ENCODE measurements at places on chromosomes 2 and 18.

DNA sequence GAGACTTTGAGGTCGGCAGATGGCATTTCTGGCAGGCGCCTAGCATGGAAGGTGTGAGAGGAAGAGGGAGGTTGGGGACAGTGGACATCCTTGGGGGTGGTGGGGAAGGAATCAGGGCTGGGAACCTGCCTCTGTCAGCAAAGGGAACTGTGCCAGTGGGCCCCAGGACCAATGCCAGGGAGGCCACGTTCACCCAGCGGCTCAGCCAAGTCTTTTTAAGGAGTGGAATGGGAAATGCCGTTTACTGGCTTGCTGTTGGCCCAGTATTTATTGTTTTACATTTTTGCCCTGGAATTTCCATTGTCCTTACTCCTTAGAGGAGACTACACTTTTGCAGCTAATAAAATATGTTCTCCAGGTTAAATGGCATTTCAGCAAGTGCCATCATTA lies 135.2 kb downstream of the MCFD2 start:
- no peak for DNase-seq

- DNase-seq: no peak
Measured at GRCh38 chr2:128003463-128003862, 24.4 kb downstream of the SAP130 start.

- DNase-seq: no peak
Measured at GRCh38 chr2:240759459-240759858, 60.6 kb downstream of the KIF1A start.

DNA sequence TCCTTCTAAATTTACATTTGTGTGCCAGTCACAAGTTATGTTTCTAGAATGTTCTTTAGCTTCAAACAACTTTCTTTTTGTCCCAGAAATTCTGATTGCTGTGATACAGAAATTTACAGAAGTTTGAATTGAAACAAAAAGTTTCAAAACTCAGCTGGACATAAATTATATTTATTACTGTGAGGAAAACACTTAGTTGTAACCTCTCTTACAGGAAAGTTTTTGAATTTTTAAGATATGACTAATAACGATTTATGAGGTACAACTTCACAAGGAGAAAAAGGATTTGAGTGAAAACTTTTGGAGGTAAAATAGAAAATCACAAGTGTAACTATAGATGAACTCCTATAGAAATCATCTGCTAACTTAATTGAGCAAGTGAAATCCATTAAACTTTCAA lies 205.3 kb downstream of the TMEM247 start:
- no peak for DNase-seq

GRCh38 chr2:107303964-107304363 lies 418.0 kb upstream of the ST6GAL2 start:
- no peak for DNase-seq

DNA sequence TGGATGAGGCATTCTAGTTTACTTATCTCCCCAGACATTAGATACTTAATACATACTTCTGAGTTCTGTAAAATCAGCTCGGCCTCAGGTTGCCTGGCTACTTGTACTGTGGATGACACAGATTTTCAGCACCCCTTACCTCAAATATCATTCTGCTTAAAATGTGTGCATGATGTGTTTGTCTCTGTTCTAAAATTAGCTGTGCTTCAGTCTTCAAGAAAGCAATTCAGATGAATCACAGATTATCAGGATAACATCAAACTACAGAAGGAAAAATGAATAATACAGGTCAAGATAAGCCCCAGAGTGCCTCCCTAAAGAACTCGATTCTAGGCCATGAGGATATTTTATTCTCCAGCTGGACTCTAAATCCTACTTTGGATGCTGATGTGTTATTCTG lies 21.3 kb upstream of the MAPRE2 start:
- DNase-seq: no peak

GRCh38 chr18:13409997-13410396 lies 191.4 kb downstream of the LDLRAD4 start:
- no peak for DNase-seq

GRCh38 chr2:68805025-68805424 lies 66.2 kb downstream of the BMP10 start:
- no peak for DNase-seq

GRCh38 chr2:105400138-105400540 lies 1.3 kb upstream of the FHL2 start:
- no peak for DNase-seq

GRCh38 chr2:8141079-8141707 lies 540.7 kb upstream of the ID2 start:
- DNase-seq: no peak

Measured in stimulated activated CD4-positive, alpha-beta T cell treated with anti-CD3 and anti-CD28 coated beads, Interleukin-1b, Interleukin-23, amount 100 ng/mL, for 4 hours (primary cell).